ENCODE measurements at places on chromosomes 11 and 22.

DNA sequence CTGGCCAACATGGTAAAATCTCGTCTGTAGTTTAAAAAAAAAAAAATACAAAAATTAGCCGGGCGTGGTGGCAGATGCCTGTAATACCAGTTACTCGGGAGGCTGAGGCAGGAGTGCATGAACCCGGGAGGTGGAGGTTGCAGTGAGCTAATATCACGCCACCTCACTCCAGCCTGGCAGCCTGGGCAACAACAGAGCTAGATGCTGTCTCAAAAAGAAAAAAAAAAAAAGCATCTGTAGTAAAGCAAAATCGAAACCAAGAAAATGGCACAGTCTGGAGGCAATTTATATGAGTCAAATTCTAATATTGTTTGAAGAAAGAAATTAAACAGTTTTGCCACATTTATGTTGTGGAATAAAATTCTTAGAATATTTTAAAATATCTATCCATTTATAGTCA, 365.0 kb upstream of the CHORDC1 start:
- DNase-seq: no peak

- DNase-seq: no peak
Observed at GRCh38 chr11:63564784-63565350, 1.7 kb upstream of the PLAAT2 start.

- DNase-seq: no peak
Observed at GRCh38 chr11:561148-562003, 606 bp downstream of the RASSF7 start.

- DNase-seq: no peak
Observed at GRCh38 chr11:73236854-73237253, 18.8 kb downstream of the P2RY2 start.

- DNase-seq: no peak
Observed at GRCh38 chr11:25057861-25058260, 561.0 kb downstream of the LUZP2 start.

- DNase-seq: no peak
Observed at GRCh38 chr11:47946682-47947559, 33.4 kb upstream of the PTPRJ start.

DNA sequence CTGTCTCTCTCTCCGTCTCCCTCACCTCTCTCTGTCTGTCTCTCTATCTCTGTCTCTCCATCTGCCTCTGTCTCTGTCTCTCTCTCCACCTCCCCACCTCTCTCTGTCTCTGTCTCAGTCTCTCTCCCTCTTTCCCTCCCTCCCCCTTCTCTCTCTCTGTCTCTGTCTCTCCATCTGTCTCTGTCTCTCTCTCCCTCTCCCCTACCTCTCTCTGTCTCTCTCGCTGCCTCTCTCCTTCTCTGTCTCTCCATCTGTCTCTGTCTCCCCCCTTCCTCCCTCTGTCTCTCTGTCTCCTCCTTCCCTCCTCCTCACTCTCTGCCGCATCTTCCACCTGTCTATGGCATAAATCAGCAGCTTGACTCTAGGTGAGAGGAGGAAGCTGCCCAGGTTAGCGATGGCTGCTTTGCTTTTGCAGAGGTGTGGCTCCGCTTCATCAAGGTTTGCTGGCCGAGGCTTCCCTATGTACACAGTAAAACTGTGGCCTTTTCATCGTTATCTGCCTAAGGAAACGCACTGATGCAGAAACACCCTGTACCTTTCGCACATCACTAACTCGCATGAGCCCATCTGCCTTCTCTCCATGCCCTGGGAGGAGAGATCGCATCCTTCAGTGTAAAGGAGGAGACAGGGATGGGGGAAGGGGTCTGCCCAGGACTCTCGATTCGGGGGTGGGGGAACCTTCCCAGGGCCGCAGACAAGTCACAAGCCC, 44.5 kb downstream of the ANO1 start:
- no peak for DNase-seq

GRCh38 chr11:79437981-79438630, 2.7 kb downstream of the TENM4 start:
- DNase-seq: no peak

DNA sequence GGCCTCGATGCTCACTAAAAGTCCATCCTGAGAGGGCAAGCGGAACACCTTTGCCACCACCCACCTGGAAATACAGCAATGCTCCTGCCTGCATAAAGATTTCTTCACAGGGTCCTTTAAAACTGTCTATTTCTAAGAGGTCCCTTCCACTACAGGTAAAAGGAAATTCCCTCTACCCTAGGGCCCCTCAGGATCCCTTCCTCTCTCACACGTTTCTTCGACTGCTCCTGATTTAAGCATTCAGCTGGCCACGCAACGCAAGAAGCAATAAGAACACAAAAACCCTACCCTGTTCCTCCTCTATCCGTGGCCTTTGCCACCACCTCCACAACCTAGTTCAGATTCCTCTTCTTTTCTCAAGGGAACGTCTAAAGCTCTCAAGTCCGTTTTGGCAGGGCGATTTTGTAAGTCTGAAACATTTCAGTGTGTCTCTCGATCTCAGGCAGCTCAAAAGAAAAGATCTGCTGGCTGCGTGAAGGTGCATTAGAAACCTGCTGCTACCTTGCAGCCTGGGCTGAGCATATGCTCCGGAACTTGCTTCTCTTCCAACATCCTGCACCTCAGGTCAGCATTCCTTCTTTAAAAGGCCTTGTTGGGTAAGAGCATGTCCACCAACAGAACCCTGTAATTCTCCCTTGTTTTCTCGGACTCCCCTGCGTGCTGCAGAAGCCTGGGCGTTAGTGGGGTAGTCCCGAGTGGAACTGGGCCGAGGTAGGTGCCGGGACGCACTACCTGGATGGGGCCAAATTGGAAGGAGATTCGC, 1.6 kb downstream of the LGR4 start:
- no peak for DNase-seq

DNA sequence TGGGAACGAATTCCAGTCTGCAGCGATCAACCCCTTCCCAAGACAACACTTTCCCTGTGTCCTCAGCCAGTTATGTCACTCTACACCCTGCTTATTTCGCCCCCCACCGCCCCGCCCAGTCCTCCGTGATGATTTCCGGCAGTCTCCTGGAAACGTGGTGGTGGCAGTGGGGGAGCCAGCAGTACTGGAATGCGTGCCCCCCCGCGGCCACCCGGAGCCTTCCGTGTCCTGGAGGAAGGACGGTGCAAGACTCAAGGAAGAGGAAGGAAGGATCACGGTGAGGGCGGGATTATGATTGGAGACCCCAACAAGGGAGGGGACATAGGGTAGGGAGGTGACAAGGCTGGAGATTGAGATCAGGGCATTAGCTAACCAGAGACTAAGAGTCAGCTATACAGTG, 4.1 kb downstream of the ROBO3 start:
- DNase-seq: no peak

DNA sequence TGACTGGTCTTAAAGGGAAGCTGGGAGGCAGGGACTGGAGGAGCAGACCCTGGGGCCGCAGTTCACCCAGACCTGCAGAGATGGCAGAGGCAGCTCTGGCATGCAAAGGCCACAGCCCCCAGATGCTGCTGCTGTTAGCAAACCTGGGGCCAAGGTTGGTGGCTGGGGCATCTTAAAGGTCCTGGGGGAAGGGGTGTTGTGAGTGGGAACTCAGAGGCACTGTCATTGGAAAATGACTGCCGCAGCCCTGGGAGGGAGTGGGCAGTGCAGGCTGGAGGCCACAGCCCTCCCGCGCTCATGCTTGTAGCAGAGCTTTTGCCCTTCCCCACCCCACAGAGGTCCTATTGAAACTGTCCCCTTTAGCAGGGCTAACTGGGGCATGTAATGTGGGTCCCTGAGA, 111.8 kb downstream of the CTTN start:
- no peak for DNase-seq

GRCh38 chr22:44574640-44575380, 76.8 kb upstream of the RTL6 start:
- no peak for DNase-seq

DNA sequence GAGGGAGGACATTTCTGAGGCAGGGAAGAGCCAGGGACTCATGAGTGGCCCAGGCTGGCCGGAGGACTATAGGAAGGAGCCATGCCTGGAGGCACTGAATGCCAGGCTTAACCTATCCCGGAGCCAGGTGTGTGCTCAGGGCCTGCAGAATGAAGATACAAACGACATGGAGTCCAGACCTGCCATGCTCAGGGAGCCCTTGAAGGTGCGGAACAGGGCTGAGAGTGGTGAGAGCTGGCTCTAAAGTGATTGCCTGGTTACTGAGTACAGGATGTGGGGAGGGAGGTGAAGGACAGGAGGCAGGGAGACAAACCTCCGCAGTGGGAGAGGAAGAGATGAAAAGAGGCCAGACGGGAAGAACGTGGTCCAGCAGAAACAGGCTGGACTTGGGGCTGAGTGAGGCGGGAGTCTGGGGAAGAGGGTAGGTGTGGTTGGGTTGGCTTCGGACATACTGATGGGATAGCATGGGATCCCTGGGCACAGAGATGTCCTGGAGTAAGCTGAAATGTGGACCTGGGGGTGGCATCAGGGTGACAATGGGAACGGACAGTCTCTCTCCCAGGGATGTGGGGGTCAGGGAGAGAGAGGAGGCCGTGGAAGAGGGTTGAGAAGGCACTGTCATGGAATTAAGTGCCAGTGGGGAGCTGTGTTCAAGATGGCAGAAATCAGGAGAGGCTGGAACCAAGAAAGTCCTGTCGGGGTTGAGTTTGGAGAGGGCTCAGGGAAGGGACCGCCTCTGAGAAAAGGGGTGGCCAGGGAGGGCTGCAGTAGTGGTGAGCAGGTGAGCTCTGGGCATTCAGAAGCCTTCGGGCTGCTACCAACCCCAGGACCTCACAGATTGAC, 1.5 kb upstream of the ANKRD13D start:
- no peak for DNase-seq

GRCh38 chr11:110069158-110069737, 23.9 kb upstream of the ZC3H12C start:
- DNase-seq: no peak

GRCh38 chr22:31789803-31790202, 36.0 kb downstream of the DEPDC5 start:
- DNase-seq: no peak

GRCh38 chr11:20080032-20080685, 80.1 kb downstream of the DBX1 start:
- DNase-seq: no peak

- DNase-seq: no peak
Observed at GRCh38 chr11:1877211-1878136, 14.2 kb downstream of the PRR33 start.

- DNase-seq: no peak
Observed at GRCh38 chr11:66849501-66850234, 6.4 kb downstream of the RCE1 start.

GRCh38 chr22:37639771-37640590, 512 bp downstream of the SH3BP1 start:
- DNase-seq: no peak

DNA sequence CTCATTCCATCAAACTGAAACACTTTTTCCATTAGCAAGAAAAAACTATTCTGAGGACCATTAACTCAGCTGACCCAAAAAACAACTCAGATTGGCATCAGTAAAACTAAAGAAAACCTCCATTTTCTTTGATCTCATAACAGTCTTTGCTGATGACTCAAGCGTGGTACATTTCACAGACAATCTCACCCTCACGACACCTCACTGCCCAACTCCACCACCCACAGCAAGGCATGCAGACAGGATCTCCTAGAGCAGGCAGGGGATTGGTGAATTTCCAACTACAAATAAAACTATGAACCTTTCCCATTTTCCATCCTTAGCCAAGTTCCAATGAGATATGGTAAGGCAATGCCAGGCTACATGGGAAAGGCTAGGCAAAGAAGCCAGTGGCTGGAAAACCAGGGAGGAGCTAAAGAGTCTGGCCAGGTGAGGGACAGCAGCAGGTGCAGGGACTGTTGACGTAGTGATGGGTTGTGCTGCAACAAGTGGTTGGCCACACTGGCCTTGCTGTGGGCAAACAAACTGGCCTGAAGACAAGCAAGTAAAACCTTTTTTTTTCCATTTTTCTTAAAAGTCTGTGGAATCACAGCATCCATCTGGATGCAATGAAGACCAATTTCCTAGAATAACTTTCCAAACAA, 97.2 kb downstream of the SERGEF start:
- no peak for DNase-seq

DNA sequence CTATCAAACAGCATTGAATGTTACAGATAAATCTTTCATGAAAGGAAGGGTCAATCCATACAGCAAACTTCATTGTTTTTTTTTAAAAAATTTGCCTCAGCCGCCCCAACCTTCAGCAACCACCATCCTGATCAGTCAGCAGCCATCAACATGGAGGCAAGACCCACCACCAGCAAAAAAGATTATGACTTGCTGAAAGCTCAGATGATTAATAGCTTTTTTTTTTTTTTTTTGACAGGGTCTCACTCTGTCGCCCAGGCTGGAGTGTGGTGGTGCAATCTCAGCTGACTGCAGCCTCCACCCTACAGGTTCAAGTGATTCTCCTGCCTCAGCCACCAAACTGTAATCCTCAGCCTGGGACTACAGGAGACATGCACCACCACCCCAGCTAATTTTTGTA, 18.0 kb upstream of the CD3E start:
- DNase-seq: no peak

DNA sequence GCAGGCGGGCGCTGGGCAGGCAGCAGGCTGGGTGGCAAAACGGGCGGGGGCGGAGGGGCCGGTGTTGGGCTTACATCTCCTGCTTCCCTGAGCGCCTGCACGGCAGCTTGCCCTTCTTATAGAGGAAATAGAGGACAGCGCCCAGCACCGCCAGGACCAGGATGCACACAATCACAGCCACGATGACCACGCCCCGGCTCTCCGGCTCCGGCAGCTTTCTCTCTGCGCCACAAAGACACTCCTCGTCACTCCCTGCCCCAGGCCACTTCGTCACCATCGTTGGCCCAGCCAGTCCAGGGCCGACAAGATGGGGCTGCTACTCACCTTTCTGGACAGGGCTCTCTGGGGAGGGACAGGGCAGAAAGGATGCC, 6.3 kb downstream of the MCAM start:
- DNase-seq: no peak

DNA sequence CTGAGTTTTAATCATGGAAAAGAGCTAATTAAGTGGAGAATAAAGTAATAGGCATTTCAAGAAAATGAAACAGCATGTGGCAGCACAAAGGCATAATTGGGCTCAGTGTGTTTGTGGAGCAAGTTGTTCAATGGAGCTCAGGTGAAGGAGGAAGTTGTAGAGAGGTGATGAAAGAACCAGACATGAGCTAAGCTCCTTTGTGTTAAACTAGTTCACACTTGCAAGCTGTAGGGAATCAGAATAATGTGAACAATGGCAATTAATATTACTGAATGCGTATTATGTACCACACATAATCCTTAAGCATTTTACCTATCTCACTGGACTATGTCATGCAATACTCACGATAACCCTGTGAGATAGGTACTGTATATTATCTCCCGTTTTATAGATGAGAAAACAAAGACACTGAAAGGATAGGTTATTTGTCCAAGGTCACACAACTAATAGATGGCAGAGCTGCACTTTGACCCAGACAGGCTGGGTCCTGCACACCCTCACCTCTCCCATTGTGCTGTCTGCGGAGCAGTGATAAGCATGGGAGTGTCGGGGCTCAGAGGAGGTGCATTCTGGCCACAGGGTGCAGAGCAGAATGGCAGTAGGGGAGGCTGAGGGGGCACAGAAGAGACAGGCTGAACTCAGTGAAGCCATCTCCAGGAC, 8.9 kb downstream of the OLFML1 start:
- DNase-seq: no peak

GRCh38 chr11:75625991-75626888, 42.6 kb downstream of the MAP6 start:
- DNase-seq: no peak
